Cardiac muscle cell (in vitro differentiated cells and primary cell): ENCODE measurements at places on chromosomes 5 and 9. TPM values are rescaled to one million over a fixed set of nuclear protein-coding genes. Genes with fewer than 3 reads are reported as not detected.
A peak's percentile ranks its signal among the peaks of the same experiment; 100 is the strongest.

GRCh38 chr5:52577546-52577945 is 210.2 kb upstream of the ITGA1 start:
- no peak overlapping the region for H3K27ac ChIP-seq
- no peaks in the 10 kb centered on the region for H3K36me3 ChIP-seq
- H3K4me1 ChIP-seq = no peaks in the 10 kb centered on the region
- DNase-seq = no peak
- H3K27me3 ChIP-seq = no peaks in the 10 kb centered on the region

- H3K27me3 ChIP-seq = no peaks in the 10 kb centered on the region
- H3K36me3 ChIP-seq = no peaks in the 10 kb centered on the region
- peak; percentile 63 for DNase-seq
- peaks cover 17% of the 10 kb centered on the region for H3K4me1 ChIP-seq
- no peak overlapping the region for H3K27ac ChIP-seq
- H3K4me3 ChIP-seq = no peak overlapping the region
These were observed 113.8 kb downstream of the RPS23 start for GRCh38 chr5:82164176-82164976.

DNA sequence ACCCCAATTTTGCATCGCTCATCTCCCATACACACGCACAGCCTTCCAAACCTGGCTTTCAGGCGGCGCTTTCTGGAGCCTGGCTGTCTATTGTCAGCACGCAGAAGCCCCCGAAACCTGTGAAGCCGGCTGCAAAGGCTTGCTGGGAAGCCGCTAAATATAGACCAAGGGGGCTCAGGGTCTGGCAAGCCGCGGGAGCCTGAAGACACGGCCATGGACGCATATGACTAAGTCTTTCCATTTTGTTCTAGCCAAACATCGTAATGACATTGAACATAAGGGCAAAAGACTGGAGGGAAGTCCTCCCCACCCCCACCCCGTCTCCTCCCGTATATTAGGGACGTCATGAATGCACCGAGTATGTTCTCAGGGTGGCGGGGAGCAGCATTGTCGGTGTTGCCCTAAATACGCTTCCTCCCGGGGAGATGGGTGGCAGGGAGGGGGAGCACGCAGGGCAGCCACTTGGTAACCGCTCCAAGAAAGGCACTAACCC is 1.1 kb downstream of the CTNND2 start:
- no peaks in the 10 kb centered on the region for H3K36me3 ChIP-seq
- peak; percentile 67 for DNase-seq
- H3K27ac ChIP-seq = no peak overlapping the region
- H3K4me1 ChIP-seq = peaks cover 4% of the 10 kb centered on the region
- peaks cover 50% of the 10 kb centered on the region for H3K27me3 ChIP-seq

DNA sequence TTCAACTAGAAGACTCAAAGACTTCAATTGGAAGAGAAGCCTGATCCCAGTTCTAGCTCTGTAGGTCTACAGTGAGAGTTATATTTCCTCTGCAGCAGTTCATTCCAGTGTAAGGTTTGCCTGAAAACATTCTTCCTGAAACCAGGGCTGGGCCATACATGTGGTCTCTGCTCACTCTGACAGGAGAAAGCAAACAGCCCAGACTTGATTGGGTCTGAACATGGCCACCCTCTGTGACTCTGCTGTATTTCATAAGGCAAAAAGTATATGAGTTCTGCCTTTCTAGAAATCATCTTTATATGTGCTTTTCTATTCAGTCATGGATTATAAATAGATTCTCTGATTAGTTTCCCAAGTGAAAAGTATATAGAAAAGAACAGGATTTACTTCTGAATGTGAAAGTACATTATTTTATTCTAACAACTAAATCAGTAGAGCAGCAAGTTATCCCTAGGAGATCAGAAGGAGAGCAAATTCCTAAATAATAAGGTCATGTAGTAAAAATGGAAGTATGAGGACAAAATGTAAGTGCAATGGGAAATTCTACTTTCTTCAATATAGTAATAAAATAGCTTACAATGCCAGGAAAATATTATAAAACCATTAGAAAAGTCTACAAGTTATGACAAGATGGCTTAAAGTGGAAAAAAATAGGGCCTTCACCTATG is 144.3 kb downstream of the EFNA5 start:
- H3K4me3 ChIP-seq = no peak overlapping the region
- peaks cover 5% of the 10 kb centered on the region for H3K4me1 ChIP-seq
- H3K27me3 ChIP-seq = no peaks in the 10 kb centered on the region
- no peaks in the 10 kb centered on the region for H3K36me3 ChIP-seq
- H3K27ac ChIP-seq = no peak overlapping the region

DNA sequence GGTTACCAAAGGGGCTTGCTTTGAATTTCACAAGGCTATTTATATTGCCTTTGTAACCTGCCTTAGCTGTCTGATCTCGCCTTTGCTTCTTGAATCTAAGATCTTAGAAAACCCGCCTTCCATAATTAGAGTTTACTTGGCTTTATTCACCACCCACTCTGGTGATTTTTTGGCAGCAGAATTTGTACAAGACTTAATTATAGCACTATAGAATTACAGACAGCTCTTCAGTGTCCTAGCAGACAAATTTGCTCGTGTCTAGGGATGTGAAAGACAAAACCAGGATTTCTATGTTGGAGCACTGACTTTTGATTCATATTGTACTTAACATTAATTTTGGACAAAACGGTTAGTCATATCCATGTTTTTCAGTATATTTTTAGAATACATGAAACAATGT is 306.6 kb downstream of the ADGRV1 start:
- no peak overlapping the region for H3K4me3 ChIP-seq
- no peak overlapping the region for H3K27ac ChIP-seq
- H3K27me3 ChIP-seq = no peaks in the 10 kb centered on the region

DNA sequence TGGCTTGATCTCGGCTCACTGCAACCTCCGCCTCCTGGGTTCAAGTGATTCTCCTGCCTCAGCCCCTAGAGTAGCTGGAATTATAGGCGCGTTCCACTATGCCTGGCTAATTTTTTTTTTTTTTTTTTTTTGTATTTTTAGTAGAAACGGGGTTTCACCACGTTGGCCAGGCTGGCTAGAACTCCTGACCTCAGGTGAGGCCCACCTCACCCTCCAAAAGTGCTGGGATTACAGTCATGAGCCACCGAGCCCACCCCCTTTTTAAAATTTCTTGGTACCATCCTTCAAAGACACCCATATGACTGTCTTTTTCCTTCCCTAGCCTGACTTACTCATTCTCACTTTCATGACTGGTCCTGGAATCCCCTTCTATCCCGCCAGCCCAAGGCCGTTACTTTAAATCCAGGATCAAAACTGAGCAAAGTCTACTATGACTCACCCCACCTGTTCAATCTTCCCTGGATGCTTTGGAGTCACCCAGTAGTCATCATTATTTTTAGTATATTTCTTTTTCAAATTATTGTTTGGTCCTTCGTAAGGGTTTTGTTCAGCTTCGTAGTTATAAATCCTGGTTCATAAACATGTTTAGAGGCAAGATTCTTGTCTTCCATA is 1.2 kb upstream of the TBCA start:
- peaks cover 26% of the 10 kb centered on the region for H3K4me1 ChIP-seq
- H3K36me3 ChIP-seq = no peaks in the 10 kb centered on the region
- H3K27me3 ChIP-seq = no peaks in the 10 kb centered on the region
- no peak overlapping the region for H3K27ac ChIP-seq

DNA sequence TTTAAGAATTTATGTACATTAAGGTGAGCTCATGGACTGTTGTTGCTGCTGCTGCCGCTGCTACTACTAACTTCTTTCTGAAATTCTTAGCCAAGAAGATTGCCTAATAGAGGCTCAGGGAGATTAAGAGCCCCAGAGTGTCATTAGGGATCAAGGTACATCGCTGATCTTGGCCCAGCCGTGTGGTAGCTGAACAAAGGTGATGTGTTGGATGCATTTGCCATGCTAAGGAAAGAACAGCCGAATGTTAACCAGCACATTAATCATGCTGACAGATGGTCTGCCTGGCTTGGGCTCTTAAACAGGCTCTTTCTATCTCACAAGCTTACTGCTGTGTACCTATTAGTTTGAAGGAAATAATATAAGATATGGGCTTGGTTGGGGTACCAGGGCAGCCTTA is 137.1 kb downstream of the KCTD16 start:
- peaks cover 8% of the 10 kb centered on the region for H3K4me1 ChIP-seq
- no peak overlapping the region for H3K4me3 ChIP-seq
- H3K27ac ChIP-seq = no peak overlapping the region
- DNase-seq = peak; percentile 27

DNA sequence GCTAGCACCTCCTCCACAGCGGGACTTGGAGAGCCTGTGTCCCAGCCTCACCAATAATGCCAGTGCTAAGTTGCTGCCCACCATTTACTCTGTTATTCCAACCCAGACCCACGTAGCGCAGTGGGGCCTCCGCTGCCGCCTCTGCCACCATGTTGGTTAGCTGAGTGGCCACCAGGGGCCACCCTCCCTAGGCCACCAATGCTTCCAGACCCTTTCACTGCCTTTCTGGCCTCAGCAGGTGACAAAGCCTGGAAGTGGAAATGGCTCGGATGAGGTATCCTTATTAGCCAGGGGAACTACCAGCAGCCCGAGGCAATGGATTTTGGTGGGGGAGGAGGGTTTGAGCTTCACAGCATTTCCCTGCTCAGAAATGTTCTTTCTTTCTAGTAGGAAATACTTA is 110.1 kb downstream of the OSTF1 start:
- H3K36me3 ChIP-seq = no peaks in the 10 kb centered on the region
- DNase-seq = no peak
- H3K27me3 ChIP-seq = no peaks in the 10 kb centered on the region
- no peak overlapping the region for H3K4me3 ChIP-seq

GRCh38 chr5:142420561-142421227 is 95.9 kb upstream of the SPRY4 start:
- no peaks in the 10 kb centered on the region for H3K27me3 ChIP-seq
- no peak overlapping the region for H3K4me3 ChIP-seq
- DNase-seq = no peak
- peaks cover 2% of the 10 kb centered on the region for H3K4me1 ChIP-seq
- H3K36me3 ChIP-seq = no peaks in the 10 kb centered on the region

DNA sequence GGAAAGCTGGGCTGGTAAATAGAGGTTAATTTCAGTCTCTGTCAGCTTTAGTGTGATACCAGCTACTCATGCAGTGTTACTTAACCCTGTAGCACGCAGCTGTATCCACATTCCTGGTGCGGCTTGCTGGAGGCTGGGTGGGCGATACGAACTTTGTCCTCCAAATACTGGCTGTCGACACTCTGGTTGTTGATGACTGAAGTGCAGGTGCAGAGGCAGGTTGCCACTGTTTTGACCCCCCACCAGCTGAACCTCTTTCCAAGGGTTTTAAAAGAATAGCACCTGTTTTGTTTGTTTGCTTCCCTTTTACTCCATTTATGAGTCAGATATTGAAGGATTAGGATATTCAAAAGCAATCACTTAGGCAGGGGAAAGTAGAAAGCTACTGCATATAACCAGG is 4.4 kb upstream of the RABGAP1 start:
- peaks cover 20% of the 10 kb centered on the region for H3K36me3 ChIP-seq
- H3K4me1 ChIP-seq = peaks cover 9% of the 10 kb centered on the region
- H3K27me3 ChIP-seq = no peaks in the 10 kb centered on the region
- no peak overlapping the region for H3K4me3 ChIP-seq
- no peak for DNase-seq

- no peaks in the 10 kb centered on the region for H3K27me3 ChIP-seq
- H3K4me3 ChIP-seq = no peak overlapping the region
- no peaks in the 10 kb centered on the region for H3K36me3 ChIP-seq
- no peaks in the 10 kb centered on the region for H3K4me1 ChIP-seq
These were observed 51.2 kb downstream of the FCHO2 start for GRCh38 chr5:73007051-73007450.

GRCh38 chr5:169705322-169705721 is 68.2 kb downstream of the DOCK2 start:
- H3K4me1 ChIP-seq = peaks cover 56% of the 10 kb centered on the region
- no peaks in the 10 kb centered on the region for H3K27me3 ChIP-seq
- H3K27ac ChIP-seq = no peak overlapping the region
- no peaks in the 10 kb centered on the region for H3K36me3 ChIP-seq
- no peak overlapping the region for H3K4me3 ChIP-seq
- DNase-seq = no peak

DNA sequence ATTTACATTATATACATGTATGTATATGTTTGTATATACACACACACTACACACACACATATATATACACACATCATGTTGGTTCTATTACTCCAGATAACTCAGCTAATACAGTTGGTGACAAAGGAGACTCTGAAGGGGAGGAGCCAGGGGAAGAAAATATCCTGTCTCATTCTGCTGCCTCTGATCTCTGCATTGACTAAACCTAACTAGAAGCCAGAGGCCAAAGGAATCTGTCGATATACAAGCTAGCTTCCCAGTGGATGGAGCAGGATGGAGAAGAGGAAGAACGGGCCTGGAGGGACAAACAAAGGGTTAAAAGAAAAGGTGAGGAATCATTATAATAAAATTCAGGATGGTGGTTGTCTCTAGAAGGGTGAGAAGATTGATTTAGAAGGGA is 13.7 kb upstream of the RHOBTB3 start:
- H3K27me3 ChIP-seq = no peaks in the 10 kb centered on the region
- peak overlapping the region; percentile 59 for H3K27ac ChIP-seq
- H3K4me3 ChIP-seq = no peak overlapping the region
- H3K36me3 ChIP-seq = no peaks in the 10 kb centered on the region
- peaks cover 55% of the 10 kb centered on the region for H3K4me1 ChIP-seq
- no peak for DNase-seq

DNA sequence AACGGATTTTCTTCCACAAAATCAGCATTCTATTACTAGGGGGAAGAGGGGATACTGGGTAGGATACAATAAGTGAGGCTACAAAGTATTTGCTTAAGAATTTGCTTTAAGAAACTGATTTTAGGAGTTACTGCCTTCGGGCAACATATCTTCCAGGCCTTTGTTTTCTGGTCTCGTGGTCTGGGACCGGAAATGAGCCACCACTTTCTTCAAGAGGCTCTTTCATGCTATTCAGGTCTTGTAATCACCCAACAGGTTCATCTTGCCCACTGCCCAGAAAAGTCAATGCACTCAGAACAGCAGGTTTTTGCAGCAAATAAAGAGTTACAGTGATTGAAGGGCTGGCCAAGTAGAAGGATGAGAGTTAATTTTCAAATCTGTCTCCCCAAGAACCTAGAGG is 6.6 kb upstream of the AOPEP start:
- H3K27me3 ChIP-seq = no peaks in the 10 kb centered on the region
- no peaks in the 10 kb centered on the region for H3K36me3 ChIP-seq
- H3K4me1 ChIP-seq = no peaks in the 10 kb centered on the region
- H3K27ac ChIP-seq = no peak overlapping the region

DNA sequence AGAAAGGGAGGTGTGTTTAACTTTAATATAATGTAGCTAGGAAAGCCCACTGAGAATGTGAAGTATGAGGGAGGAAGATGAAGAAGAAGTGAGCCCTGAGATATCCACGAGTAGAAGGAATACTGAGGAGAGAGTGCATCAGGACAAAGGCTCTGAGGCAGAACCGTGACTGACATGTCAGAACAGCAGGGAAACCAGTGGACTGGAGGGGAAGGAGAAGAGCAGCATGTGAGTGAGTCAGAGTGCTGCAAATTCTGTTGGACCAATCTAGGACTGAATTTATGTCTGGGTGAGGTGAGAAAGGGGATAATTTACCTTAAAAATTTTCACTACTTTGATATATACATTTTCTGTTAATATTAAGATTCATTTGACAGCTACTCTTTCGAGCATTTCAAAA is 110.3 kb downstream of the ST8SIA4 start:
- no peaks in the 10 kb centered on the region for H3K4me1 ChIP-seq
- no peak for DNase-seq
- no peak overlapping the region for H3K4me3 ChIP-seq
- H3K27me3 ChIP-seq = no peaks in the 10 kb centered on the region
- no peak overlapping the region for H3K27ac ChIP-seq

The SAXO1 gene
- 0.06 and 0.95 TPM in 2 replicates for total RNA-seq

The SLC1A1 gene
- 0.57 and 2.4 TPM in 2 replicates for total RNA-seq

The SHISAL2B gene
- total RNA-seq = 1.9 TPM in 1 of 2 replicates, not detected in the other

The NAIP gene
- total RNA-seq = 3.3 and 5.5 TPM in 2 replicates

The PDE6A gene
- total RNA-seq = 0.21 TPM in 1 of 2 replicates, not detected in the other

The PCDHA8 gene
- total RNA-seq = 1.1 and 1.8 TPM in 2 replicates

The SMIM15 gene
- total RNA-seq = 34.3 and 36.0 TPM in 2 replicates

The PCDHA4 gene
- total RNA-seq = 14.2 and 14.3 TPM in 2 replicates

The SPAAR gene
- total RNA-seq = 0.07 and 0.09 TPM in 2 replicates

The PCDHGC3 gene
- total RNA-seq = 23.6 and 29.9 TPM in 2 replicates
